Peyer's patch (tissue), 4 donors: ENCODE measurements at places on chromosomes 7 and 10. TPM values are rescaled to one million over a fixed set of nuclear protein-coding genes. Genes with fewer than 3 reads are reported as not detected.

GRCh38 chr10:89392974-89393373 is 551 bp downstream of the IFIT1 start:
- DNase-seq = no peak

DNA sequence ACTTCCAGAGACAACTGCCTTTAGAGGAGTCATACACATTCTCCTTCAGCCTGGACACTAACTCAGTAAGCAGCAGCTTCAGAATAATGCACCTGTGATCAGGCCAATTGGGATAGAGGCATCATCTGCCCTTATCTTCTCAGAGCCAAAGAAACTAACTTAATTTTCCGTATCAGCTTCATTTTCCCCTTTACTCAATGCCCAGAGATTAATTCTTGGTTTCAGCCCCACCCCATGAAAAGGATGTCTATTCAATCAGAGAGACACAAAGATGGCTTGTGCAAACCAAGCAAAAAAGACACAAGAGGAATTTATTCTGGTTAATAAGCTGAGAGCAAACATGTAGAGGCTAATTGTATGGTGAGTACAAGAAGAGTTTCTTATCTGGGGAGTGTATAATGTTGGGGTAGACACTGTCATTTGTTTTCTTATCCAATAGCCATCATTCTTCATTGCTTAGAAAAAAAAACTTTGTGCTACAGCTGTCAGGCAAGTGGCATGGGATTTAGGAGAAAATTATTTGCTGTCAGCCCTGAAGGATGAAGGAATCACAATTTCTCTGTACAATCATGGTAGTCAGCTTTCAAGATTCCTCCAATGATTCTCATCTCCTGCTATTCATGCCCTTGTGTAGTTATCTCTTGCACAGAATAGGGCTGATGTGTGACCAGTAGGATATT is 38.7 kb upstream of the CCSER2 start:
- no peak for DNase-seq

- no peak for DNase-seq
These were observed 55.1 kb downstream of the LGI1 start for GRCh38 chr10:93812659-93813338.

GRCh38 chr7:23356726-23357125 is 57.6 kb downstream of the MALSU1 start:
- DNase-seq = no peak

- no peak for DNase-seq
These were observed 289.5 kb downstream of the KCNMA1 start for GRCh38 chr10:77348082-77348481.

DNA sequence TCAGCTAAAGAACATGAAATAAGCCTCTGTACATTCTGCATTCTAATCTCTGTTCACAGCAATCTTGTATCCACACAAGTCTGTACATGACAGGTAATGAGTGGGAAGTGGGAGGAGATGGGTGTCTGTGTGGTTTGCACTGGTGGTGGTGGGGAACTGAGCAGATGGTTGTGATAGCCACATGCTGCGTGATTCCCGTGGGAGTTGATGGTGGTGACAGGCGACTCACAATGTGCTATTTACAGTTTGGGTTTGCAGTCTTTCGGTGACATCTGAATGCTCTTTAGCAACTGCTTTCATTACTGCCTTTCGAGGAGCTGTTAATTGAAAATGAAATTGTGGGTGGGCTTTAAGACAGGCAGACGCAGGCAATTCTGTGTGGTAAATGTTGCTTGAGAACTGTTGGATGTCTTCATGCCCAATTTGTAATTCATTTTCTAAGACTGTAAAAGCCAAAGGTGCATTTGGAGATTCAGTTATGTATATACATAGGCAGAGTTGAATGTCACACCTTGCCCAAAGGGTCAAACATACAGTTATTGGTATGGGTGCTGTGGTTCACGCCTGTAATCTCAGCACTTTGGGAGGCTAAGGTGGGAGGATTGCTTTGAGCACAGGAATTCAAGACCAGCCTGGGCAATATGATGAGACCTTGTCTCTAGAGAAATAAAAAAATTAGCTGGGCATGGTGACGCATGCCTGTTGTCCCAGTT is 308.2 kb downstream of the AUTS2 start:
- no peak for DNase-seq

DNA sequence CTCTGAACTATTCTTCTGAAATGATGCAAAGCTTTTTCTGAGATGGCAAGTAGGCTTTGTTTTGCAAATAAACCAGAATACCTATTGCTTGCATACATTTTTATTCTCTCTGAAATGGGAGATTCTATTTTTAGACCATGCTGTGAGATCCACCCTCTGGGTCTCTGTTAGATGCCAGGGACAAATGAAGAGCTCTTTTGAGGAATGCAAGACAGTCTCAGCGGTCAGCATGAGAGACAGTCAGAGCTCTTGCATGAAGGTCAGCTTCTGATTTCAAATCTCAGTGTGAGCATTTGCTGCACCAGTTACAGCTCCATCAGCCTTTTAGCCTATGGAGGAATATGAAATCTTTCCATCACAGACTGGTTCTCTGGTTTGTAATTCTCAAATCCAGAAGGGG is 429.9 kb upstream of the KLF6 start:
- DNase-seq = no peak

DNA sequence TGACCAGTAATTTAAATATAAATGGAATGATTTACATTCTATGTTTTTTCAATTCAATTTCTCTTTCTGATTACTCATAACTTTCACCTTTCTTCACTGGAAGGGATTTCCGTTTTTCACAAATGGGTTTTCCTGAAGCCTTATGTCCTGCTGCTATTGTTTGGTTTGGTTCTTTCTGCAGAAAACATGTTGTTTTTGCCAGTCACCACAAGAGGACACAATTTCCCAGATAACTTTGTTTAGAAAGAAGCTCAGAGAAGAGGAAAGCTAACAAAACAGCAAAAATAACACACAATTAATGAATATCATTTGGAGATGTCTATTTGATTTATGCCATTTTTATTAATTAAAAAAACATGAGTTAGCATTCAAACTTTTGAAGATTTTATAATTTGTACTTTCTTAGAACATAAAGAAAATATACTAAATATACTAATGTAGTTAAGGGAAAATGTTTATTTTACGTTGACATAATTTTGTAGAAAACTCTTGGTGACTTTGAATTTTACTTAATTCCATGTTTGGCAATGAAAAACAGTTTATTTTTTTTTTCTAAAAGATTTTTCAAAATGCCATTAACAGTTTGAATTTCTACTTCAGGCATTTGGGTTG is 4.6 kb upstream of the TWIST1 start:
- DNase-seq = no peak

GRCh38 chr10:112447620-112447928 is 559 bp downstream of the VTI1A start:
- DNase-seq = no peak

DNA sequence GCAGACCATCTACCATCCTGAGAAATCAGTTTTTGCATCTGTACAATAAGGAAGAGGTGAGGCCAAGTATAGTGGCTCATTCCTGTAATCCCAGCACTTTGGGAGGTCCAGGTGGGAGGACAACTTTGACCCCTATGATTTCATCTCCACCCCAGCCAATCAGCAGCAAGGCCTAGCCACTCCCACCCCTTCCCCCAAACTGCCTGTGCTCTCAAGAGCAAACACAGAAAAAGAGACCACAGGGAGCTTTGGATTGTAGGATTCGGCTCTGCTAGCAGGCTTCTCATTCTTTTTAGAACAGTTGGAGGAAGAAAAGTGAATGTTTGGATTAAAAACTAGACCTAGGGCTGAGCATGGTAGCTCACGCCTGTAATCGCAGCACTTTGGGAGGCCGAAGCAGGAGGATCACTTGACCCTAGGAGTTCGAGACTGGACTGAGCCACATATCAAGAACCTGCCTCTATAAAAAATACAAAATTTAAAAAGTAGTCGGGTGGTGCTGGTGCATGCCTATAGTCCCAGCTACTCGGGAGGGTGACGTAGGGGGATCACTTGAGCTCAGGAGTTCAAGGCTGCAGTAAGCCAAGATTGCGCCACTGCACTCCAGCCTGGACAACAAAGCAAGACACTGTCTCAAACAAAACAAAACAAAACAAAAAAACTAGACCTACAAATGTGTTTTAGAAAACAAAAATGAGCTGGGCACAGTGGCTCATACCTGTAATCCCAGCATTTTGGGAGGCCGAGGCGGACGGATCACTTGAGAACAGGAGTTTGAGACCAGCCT is 25.1 kb upstream of the PROSER2 start:
- DNase-seq = no peak

GRCh38 chr10:6047847-6048246 is 14.3 kb downstream of the IL2RA start:
- peak; percentile 37 for DNase-seq

DNA sequence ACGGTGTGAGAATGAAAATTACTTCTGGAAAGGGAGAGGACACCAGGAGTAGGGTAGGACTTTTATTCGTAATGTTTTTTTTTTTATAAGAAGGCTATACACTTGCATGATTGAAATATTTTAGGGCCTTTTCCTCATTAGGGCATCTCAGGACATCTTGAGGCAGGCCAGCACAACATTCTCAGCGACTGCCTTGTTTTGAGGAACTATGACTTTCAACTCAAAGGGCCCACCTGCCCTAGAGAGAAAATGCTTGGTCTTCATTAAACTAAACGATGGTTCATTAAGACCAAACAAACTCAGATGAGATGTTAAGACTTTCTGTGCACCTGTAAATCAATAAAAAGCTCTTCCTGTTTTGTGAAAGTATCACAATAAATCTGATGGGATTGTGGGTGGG is 11.3 kb downstream of the NOD1 start:
- no peak for DNase-seq

The SGCE gene
- 12.0 TPM for total RNA-seq

The PON3 gene
- 5.5 TPM for total RNA-seq
